H9 (cell line): ENCODE measurements at places on chromosomes 16 and 17. TPM values are rescaled to one million over a fixed set of nuclear protein-coding genes. Genes with fewer than 3 reads are reported as not detected.

DNA sequence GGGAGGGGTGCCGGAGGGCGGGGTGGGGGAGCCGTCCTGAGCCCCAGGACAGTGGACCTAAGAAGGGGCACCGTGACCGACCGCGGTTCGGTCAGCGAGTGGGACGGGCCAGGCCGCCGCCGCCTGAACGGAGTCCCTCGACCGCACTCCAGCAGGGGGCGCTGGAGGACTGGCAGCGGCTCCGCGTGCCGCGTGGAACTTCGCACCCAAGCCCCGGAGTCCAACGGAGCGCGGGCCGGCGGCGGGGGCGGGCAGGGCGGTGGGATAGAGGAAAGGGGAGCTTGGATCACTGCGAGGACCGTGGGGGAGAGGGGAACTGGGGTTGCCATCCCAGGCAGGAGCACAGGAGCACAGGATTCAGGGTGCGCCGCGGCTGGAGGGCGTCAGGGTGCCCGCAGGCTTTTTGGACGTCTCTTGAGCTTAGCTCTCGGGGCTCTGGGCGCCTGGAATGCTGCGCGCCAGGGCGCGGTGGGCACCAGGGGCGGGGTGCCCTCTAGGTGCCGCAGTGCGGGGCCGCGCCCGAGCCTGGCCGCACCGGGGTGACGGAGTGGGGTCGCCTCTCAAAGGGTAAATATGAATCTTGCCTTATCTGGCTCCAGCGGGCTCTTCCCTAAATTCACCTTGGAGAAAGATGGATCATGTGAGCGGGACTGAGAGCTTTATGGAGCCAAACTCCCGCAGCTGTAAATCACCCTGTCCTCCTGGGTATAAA lies 379 bp upstream of the OTOP2 start:
- DNase-seq: peak; percentile 79
- H3K36me3 ChIP-seq: no peaks in the 10 kb centered on the region
- peak overlapping the region; percentile 80 for H3K4me3 ChIP-seq
- H3K27me3 ChIP-seq: peaks cover 43% of the 10 kb centered on the region
- no peak overlapping the region for H3K27ac ChIP-seq
- H3K4me1 ChIP-seq: no peaks in the 10 kb centered on the region

GRCh38 chr16:87067836-87068761 lies 249.1 kb downstream of the C16orf95 start:
- H3K27ac ChIP-seq: no peak overlapping the region
- DNase-seq: no peak
- peaks cover 3% of the 10 kb centered on the region for H3K4me1 ChIP-seq

- no peak overlapping the region for H3K27ac ChIP-seq
- H3K27me3 ChIP-seq: no peaks in the 10 kb centered on the region
- H3K4me1 ChIP-seq: no peaks in the 10 kb centered on the region
- H3K36me3 ChIP-seq: no peaks in the 10 kb centered on the region
- no peak overlapping the region for H3K4me3 ChIP-seq
These were observed 4.0 kb downstream of the CRYBA1 start for GRCh38 chr17:29250666-29251065.

DNA sequence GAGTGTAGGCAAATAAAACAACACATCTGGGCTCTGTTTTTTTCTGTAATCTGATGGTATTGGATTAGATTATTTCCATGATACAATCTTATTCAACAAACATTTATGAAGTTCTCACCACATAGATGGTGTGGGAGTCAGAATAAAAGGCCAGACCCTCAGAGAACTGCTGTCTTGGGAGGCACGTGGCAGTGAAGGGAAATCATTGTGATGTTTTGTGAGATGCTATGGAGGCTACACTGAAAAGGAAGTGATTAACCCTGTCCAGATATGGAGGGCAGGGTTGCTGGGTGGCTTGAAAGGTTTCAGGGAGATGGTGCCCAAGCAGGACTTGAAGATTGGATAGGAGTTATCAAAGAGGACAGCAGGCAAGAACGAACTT lies 35.6 kb downstream of the DHRS7B start:
- no peak for DNase-seq
- no peak overlapping the region for H3K27ac ChIP-seq
- no peaks in the 10 kb centered on the region for H3K36me3 ChIP-seq
- no peaks in the 10 kb centered on the region for H3K4me1 ChIP-seq
- no peak overlapping the region for H3K4me3 ChIP-seq

Gene ACTG1
- total RNA-seq: 4,136 and 4,160 TPM in 2 replicates

GRCh38 chr17:62134397-62134796 lies 69.3 kb upstream of the MED13 start:
- H3K4me1 ChIP-seq: no peaks in the 10 kb centered on the region
- H3K4me3 ChIP-seq: no peak overlapping the region
- no peak for DNase-seq
- H3K27me3 ChIP-seq: no peaks in the 10 kb centered on the region

Gene C16orf92
- not detected in 2 replicates for total RNA-seq
